ENCODE measurements at places on chromosomes 3 and 15. TPM values are rescaled to one million over a fixed set of nuclear protein-coding genes. Genes with fewer than 3 reads are reported as not detected.
A peak's percentile ranks its signal among the peaks of the same experiment; 100 is the strongest.

DNA sequence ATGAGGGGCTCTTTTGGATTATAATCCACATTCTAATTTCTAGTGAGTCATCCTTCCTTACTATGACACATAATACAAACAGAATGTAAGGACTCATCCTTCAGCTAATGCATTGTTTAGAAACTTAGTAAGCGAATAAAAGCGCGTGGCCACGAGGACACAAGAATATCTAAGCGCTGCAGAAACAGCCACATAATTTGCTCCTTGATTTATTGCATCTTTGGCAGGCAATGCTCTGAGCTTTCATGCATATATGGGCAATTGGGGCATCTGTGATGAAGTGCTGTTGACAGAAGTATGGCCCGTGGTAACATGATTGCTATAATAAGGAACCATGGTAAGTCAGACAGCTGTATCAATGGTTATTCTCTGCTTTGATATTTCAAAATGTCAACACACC is 191.3 kb upstream of the ZNF385D start:
- no peak for DNase-seq

DNA sequence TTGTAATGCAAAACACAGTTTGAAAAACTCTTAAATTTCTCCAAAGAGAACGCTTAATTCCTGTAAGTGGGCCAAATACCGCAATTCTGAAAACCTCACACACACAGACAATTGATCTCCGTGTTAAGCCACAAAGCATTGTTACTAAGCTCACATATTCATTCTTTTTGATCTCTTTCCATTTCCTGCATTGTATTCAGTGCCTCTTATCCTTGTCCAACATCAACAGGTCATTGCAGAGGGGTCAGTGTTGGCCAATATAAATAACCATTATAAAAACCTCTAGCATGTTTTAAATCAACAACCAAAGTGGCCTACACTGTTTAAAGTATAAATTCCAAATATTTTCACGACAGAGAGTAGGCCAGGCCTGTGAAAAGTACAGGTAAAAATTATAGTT is 171.1 kb downstream of the PDZRN3 start:
- DNase-seq: no peak

GRCh38 chr15:25678500-25678855 is 184.6 kb downstream of the ATP10A start:
- no peak for DNase-seq

- no peak for DNase-seq
Observed at GRCh38 chr3:31709005-31709404, 176.3 kb downstream of the STT3B start.

- DNase-seq: peak; percentile 73
Observed at GRCh38 chr3:51933471-51934138, 8.1 kb downstream of the RRP9 start.

- DNase-seq: no peak
Observed at GRCh38 chr3:71262364-71263265, 320.9 kb downstream of the FOXP1 start.

The TM4SF4 gene
- total RNA-seq: 1.7 TPM

The RARRES1 gene
- total RNA-seq: 578 TPM
